ENCODE measurements at places on chromosomes 3 and 15.

DNA sequence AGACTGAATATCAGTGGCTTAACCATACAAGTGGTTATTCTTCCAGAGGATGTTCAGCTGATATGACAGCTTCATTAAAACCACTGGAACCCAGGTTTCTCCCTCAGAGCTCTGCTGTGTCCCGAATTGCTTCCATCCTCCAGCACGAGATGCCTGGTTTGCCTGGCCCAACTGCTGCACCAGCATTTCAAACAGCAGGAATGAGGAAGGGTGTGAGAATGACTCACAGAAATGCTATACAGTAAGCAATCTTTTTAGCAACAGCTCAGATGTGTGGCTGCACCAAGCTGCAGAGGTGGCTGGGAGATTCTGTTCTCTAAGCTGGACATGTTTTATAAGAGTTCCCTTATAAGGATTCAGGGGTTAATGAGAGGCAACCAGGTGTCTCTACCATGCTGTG is 271.0 kb downstream of the GABRG3 start:
- no peak for DNase-seq

- no peak for DNase-seq
Observed at GRCh38 chr3:52440671-52441070, 4.2 kb downstream of the SEMA3G start.

- no peak for DNase-seq
Observed at GRCh38 chr3:151350656-151351055, 21.3 kb upstream of the P2RY13 start.

GRCh38 chr3:9496893-9497292 is 56.7 kb downstream of the LHFPL4 start:
- DNase-seq: no peak

DNA sequence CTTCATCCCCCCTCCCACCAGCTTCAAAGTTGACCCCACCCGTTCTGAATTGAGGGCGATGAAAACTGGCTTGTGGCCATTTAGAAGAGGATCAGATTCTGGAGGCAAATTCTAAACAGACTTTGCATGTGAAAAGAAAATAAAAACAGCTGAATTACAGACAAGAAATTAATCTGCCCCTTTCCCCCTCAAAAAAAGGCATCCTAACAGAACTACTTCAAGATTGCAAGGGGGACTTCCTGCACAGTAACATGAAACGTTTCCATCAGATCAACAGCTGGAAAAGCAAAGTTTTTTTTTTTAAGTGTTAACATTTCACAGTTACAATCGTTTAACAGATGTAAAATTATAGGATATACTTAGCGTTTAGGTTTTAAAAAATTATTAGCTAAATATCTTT is 229.3 kb downstream of the RORA start:
- no peak for DNase-seq

DNA sequence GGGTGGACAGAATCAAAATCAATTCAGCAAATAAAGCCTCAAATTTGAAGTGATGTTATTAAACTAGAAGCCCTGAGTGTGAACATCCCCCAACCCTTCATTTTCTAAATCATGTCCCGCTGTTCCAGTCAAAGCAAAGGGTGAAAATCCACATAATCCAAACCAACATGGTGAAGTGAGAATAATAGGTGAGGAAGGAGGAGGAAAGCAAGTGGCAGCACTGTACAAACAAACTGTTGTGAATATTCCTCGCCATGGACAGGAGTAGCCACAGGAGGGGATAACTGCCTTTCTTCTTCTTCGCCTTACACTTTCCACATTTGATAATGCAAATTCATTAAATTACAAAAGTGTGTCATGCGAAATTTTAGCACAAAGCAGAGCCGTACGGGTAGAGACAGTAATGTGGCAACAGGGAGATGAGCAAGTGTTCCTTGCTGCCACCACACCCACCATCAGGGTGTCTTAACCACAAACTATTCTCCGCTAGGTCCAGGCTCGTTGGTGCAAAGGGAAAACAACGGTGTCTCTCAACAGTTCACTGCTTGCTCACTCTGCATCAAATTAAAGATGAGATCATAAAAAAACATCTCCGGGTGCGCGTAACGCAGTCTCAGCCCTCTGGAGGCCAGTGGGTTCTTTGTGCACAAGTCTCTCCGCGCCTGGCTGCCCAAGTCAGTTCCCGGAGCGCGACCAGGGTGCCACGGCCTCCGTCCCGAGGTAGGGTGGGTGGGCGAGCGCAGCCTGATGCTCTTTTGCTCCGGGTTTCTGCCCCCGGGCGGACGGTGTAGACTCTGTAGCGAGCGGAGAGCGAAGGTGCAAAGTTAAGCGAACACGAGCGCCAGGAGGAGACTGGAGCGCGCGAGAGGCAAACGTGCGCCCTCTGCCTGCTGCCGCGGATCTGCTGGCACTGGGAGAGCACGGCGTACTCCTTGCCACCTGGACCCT is 6.7 kb downstream of the EPHA3 start:
- no peak for DNase-seq

DNA sequence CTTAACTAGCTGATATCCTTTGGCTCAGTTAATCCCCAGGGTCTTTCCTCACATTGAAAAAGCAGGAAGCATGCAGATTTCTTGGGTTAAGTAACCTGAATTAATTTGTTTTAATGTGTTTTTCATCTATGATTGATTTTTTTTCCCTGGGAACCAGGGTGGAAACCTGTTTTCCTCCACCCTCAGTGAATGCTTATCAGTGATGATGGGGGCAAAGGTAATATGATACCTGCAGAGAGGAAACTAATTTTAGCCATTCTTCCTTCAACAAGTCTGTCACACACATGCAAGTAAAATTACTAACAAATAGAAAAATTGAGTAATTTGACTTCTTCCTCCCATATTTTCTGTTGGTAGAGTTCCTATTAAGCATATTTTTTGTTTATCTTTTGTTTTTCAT is 5.9 kb downstream of the CASR start:
- DNase-seq: no peak

DNA sequence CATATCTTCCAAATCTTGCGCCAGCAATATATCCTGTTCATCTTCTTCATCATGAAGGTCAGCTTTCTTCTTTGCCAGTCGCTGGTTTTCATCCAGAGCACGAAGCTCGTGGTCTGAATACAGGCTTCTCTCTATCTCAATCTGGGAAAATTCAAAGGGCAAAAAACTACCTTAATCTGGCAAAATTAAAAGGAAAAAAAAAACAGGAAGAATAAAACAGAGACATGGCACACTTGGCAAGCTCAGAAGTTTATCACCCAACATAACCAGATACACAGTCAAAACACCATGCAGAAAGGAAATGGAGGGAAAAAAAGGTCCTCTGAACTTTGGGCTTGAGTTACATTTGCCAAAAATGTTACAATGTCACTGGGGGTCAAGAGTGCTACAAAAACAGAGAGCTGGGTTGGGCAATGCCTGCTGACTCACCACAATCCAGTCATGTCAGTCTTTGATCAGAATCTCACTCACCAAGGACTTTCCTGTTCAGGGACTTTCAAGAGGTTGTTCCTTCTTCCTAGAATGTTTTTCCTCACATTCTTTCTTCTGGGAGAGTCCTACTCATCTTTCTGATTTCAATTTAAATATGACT is 1.5 kb downstream of the MRPL46 start:
- DNase-seq: no peak

DNA sequence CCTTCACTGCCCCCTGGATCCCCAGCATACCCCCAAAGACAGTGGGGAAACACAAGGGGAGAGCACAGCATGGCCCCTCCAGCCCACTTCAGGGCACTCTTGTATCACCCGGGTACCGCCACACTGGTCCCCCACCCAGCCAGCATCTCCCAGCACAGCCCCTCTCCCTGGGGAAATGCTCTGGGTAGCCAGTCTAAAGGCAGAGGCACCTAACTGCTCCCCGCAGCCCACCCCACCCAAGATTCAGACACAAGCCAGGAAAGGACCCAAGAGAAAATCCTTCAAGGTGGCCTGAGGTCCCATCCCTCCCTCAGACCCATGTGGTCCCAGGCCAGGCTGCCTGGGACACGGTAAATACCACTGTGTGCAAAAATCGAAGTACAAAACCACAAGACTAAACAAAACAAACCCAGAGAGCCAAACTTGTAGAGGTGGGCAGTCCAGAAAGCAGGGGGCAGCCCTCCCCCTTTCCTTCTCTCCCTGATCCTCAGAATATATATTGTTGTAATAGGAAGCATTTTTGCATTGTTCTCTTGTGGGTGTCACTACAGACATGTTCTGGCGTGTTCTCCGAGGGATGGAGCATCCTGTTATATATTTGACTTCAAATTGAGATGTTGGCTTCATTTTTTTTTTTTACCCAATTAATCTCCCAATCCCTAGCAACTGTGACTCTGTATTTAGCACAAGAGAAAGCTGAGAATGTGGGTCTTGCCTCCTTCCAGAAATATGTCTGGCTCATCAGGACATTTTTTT is 51.7 kb downstream of the GRIP2 start:
- DNase-seq: no peak

- DNase-seq: no peak
Observed at GRCh38 chr3:24475925-24476324, 18.7 kb downstream of the THRB start.

GRCh38 chr3:86793786-86794185 is 197.2 kb downstream of the VGLL3 start:
- DNase-seq: no peak

- no peak for DNase-seq
Observed at GRCh38 chr3:187992609-187993008, 161.3 kb upstream of the LPP start.

DNA sequence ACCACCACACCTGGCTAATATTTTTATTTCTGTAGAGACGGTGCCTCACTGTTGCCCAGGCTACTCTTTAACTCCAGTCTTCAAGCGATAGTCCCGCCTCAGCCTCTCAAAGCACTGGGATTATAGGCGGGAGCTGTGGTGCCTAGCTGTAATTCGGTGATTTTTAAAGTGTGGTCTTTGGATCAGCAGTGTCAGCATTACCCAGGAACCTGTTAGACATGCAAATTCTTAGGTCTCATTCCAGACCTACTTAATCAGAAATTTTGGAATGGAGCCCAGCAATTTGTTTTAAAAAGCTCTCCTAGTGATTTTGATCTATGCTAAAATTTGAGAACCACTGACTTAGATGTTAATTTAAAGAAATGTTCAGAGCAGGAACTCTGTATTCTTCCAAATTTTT is 51.9 kb downstream of the GOLM2 start:
- no peak for DNase-seq

- no peak for DNase-seq
Observed at GRCh38 chr15:69793431-69793780, 304.3 kb downstream of the TLE3 start.

GRCh38 chr3:56864090-56864489 is 62.3 kb upstream of the ARHGEF3 start:
- no peak for DNase-seq

DNA sequence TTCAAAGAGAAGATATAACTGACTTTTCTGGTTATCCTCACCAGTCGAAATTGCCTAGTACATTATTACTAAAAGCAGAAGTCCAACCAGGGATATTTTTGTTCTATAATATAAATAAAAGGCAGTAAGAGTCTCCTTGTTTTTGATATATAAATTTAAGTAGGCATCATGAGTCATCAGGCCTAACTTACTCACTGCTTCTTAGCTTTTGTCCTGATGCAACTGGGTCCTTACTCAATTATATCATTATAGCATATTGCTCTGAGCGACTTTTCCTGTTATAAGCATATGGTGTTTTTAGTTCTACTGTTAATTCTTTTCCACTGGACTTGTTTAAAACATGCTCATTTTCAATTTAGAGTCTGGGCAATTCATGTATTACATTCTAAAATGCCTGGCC is 910.1 kb downstream of the MCTP2 start:
- no peak for DNase-seq

DNA sequence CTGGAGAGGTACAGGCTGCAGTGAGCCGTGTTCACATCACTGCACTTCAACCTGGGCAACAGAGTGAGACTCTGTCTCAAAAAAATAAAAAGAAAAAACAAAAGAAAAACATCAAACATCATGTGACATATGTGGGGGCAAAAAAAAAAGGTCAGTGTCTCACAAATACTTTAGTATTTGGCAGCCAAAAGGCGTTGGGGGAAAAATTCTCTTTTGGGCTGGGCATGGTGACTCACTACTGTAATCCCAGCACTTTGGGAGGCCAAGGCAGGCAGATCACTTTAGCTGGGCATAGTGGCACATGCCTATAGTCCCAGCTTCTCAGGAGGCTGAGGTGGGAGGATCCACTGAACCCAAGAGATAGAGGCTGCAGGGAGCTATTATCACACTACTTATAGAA is 47.6 kb downstream of the TMCC1 start:
- DNase-seq: no peak

GRCh38 chr3:170257145-170257544 is 34.9 kb downstream of the PRKCI start:
- no peak for DNase-seq

GRCh38 chr15:81418891-81419290 is 44.9 kb upstream of the TMC3 start:
- DNase-seq: no peak

DNA sequence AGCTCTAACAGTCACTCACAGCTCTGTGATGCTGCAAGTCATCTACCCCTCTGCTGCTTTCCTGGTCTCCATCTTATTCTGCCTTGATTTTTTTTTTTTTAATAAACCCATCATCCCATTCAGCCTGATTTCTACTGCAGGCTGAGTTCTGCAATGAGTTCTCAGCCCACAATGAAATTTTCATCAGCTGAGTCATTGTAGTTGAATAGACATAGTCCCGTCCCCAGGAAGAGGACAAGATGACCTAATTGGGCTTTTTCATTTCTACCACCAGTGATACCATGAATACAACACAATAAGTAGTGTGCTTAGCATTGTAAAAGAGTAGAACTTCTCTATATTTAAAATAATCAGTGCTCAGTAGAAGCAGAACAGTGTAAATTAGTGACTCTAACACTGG is 59.3 kb downstream of the C3orf85 start:
- no peak for DNase-seq

GRCh38 chr3:156553705-156554356 is 1.1 kb downstream of the SSR3 start:
- no peak for DNase-seq

GRCh38 chr3:116067326-116067725 is 378.0 kb downstream of the LSAMP start:
- no peak for DNase-seq

DNA sequence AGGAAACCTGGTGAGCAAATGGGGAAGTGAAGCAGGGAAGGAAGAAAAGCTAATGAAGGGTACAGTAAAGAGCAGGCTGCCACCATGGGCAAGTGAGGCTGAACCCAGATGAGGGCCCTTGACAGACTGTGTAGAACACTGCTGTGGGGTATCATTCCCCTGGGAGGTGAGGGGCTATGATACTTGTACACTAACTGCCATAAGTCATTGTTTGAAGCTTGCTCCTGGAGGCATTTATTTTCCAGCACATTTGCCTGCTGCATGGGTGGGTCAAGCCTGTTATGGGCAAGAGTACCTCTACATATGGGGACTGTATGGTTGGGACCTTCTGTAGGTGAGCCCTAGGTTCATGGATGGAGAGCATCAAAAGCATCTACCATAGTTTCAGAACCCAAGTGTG is 57.4 kb downstream of the POMGNT2 start:
- no peak for DNase-seq

DNA sequence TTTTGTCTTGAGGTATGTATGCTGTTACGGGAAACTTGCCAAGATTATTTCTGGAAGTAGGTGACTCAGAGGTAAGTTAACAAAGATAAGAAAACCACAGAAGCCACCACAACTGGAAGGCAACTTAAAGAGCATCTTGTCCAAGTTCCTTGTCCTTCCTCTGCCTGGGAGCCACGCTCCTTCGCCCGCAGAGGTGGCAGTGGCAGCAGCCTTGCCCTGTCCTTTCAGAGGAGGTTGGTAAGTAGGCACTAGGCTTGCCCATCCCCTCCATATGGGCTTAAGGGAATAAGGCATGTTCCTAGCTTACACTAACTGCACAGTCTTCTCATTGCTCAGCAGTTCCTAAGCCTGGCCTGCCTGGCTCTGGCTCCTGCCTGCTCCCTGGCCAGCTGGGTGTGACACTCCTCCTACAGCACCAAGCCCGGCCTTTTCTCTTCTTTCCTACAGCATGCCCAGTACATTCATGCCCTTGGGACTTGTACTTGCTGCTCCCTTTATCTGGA is 48.0 kb upstream of the RAB6B start:
- DNase-seq: no peak
